ENCODE measurements at places on chromosomes 6 and 20.

DNA sequence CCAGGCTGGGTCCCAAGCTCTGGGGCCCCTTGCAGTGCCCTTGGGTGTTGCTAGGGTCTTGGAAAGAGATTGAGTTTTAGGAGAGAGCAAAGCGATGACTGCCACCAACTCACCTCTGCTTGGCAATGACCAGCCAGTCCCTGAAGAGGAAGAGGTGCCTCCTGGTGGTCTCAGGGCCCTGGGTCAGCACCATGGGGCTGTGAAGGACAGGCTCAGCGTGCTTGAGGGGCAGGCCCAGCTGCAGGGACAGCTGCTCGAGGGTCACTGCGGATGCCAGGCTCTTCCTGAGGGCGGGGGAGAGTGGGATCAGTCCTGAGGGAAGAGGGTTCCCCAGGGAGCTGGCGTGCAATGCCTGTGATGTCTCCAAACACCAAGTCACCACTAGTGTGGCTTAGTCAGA lies 50.8 kb upstream of the TAGAP start:
- no peak for DNase-seq

DNA sequence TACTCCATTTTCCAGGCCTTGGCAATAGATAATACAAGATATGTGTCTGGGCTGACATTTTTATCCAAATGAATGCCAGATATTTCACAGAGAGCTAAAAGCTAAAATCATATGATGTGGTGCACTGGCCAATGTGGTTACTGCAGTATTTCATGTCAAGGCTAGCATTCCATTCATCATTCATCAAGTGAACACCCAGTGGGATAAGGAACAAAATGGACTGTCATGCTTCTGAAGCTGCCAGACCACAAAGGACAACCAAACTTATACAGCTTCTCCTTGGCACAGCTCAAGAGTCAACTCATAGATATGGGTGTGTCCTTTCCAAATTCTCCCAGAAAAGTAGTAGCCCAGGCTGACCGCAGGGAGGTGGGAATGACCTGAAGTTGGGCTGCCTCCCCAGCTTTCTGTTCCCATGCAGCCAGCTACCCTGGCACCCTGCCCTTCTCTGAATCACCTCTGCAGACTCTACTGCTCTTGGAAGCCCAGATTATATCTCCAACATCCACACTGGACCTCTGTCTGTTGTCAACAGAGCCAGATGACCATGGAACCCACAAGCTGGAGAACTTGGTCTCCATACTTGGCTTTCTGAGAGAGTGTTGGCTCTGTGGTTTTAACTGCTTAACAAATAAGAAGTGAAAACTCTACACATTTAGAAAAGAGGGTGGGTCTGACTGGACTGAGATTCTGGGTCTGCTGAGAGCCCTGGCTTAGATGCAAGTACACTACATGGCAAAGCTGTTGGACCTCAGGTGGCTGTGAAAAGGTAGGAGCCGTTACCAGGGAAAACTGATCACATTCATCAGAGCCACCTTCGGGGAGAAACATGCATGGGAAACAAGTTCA lies 122.8 kb downstream of the ALDH8A1 start:
- no peak for DNase-seq

- DNase-seq: no peak
Observed at GRCh38 chr6:32855467-32856174, 1.6 kb downstream of the PSMB9 start.

- no peak for DNase-seq
Observed at GRCh38 chr6:57135885-57136284, 36.2 kb upstream of the BAG2 start.

GRCh38 chr20:31555203-31555775 lies 41.0 kb downstream of the HM13 start:
- DNase-seq: no peak

DNA sequence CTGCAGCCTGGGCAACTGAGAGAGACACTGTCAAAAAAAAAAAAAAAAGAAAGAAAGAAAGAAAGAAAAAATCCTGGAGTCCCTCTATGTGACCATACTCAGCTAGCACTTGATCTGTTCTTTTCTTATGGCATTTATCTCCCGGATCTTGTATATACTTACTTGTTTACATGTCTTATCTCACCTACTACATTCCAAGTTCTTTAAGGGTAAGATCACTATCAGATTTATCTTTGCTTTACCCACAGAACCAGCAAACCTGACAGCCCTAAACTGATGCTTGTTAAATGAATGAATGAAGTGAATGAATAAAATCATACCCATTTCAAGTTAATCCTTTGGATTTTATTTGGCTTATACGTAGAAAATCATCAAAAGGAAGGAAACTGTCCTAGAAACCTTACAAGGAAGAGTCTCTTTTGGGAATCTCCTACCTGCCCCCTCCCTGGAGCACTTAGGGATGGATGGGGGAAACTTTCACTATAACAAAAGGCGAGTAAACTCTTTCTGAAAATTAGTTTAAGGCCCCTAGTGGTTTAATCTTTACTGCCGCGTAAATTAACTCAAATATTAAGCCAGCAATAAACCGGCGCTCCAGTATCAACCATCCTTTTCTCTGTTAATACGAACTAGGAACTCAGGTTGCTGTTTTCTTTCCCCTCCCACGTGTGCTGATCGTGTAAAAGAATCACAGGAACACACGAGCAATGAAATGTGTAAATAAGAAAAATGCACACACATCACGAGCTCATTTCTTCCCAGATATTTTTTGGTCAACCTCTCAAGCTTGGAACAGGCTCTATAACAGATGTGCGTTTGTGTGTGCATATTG lies 1.3 kb upstream of the UTRN start:
- DNase-seq: no peak

DNA sequence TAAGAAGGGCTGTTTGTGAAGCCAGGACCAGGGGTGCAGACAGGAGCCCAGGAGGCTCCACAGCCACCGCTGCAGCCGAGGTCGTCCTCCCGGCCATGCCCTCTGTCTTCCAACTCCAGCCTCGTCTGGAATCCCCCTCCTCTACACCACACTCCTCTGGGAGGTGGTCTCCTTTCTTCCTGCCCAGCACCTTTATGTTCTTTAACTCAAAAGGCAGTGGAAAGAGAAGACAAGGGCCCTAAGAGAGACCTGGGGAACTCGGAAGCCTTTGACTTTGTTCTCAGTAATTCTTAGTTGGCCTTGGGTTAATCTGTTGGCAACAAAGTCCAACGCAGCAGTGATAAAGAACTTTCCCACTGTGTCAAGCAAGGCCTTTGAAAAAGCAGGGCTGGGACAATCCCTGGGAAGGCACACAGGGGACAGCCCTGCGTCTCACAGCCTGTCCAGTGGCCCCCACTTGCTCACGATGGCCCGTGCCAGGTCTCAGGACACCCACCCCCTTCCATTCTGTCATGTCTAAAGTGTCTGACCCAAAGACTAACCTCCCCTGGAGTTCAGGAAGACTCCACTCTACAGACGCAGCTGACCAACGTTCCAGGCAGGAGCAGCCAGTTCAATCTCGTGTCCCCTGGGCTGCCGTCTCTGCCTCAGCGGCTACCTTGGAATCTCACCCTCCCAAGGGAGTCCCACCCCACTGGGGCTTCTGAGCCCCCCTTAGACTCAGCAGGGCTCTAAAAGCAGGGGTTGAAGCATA lies 42.8 kb upstream of the FAM50B start:
- DNase-seq: no peak

GRCh38 chr6:93792746-93793145 lies 373.4 kb upstream of the EPHA7 start:
- DNase-seq: no peak

DNA sequence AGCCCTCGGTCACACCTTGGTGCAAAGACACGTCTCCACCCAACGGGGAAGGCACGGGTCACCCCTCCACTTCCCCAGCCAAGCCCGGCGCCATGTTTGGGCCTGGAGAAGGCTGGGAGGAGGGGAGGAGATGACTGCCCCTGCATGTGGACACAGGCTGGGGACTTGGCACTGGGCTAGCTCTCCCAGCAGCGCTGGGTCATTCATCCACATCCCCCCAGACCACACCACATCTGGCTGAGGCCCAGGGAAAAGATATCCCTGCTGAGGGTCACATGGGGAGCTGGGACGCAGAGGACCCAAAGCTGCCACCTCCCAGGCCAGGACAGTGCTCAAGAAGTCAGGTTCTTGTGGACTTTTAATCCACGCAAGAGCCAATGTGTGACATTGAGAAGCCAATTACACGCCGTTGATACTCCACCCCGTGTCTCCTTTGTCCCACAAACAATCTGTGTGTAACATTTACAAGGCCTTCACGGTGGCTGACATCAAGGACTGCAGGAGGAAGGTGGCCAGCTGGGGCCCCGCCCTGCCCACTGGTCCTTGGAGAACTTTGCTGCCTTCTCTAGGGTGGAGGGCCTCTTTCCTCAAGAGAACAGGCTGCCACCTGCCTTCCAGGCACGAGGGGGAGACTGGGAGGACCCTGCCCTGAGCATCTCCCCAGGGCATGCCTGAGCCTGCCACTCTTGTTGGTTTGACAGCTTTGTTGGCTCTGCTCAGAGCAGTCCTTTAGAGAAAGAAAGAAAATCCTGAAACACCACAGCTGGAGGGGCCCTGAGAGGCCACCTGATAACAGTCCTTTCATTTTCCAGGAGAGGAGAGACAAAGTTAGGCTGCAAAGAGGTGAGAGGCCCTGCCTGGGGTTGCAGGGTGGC lies 5.3 kb upstream of the IP6K3 start:
- DNase-seq: no peak

DNA sequence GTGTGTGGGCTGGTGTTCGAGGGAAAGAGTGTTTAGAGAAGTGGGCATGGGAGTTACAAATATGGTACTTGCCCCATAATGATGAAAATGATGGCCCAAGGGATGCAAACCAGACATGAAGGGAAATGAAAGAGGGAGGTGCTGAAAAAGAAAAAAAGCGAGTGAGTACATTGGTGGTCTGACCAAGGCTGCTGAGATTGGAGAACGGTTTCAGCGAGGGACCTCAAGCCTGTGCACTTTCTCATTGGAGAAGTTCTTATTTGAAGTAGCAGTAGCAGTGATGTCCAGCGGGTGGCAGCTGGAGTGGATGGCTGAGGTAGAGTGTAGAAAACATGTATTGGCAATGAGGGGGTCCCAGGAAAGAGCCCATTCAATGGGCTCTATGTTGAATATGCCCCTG lies 54.8 kb downstream of the TNFAIP3 start:
- DNase-seq: no peak

GRCh38 chr20:43976547-43976946 lies 61.9 kb downstream of the TOX2 start:
- DNase-seq: no peak

DNA sequence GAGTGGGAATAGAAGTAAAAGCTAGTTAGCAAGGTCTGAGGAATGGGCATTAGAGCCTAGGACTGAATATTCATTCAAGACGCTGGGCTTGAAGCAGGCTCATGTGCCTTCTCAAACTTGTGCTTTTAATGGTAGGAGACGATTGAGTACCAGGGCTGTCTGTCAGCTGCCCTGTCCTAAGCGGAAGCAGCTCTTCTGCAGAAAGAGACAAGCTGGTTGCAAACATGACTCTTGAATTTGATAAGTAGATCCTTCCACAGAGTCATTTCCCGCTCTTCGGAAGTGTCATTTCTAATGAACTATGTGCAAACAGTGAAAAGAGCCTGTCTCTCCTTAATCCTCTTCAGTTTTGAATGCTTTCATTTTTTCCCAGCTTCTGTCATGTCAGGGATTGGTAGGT lies 176.4 kb downstream of the TFAP2B start:
- DNase-seq: no peak

DNA sequence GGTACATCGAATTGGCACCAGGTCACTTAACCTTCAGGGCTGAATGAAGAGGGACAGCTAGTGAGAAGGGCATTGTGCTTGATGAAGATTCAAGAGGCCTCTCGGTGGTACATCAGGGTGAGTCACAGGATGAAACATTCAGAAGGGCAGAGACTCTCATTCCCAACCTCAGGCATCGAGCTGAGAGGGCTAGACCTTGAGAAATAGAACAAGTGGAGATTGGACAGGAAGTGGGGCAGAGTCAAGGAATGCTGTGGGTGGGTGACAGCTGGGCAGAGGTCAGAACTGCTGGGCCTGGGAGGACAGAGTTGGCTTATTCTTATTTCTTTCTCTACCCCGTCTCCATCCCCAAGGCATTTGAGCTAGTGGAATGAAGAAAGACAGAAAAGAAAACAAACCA lies 126.0 kb downstream of the SCML4 start:
- no peak for DNase-seq

DNA sequence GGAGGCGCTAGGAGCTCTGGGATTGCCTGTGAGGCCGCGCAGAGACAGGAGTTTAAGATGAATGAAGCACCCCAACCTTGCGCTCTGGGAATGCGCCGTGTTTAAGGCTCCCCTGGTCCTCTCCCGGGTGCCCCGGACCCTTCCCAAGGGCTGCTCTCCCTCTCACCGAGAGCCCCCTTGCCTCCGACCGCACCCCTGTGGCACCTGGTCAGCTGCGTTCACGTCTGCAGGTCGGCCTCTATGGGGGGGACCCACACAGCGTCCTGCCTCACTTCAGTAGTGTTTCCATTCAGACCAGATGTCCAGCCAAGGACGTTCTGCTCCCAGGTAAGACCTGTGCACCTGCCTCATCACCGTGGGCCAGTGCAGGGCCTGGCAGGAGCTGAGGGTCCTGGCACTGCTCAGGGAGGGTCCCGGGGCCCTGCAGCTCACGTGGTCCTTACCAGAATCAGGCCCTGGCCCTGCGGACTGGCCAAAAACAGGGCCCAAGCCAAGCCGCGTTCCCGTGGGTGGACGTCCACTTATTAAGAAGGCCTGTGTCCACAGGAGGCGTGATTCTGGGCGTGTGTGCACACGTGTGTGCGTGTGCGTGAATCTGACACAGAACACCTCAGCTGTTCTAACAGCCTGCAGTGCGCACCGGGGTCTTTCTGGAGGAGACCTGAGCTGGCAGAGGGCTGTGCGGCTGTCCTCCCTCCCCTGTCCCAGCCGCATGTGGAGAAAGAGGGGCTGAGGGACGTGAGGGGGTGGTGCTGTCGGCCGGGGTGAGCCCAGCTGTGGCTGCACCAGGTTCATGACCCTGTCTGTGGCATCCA lies 79.9 kb upstream of the BHLHE23 start:
- no peak for DNase-seq

DNA sequence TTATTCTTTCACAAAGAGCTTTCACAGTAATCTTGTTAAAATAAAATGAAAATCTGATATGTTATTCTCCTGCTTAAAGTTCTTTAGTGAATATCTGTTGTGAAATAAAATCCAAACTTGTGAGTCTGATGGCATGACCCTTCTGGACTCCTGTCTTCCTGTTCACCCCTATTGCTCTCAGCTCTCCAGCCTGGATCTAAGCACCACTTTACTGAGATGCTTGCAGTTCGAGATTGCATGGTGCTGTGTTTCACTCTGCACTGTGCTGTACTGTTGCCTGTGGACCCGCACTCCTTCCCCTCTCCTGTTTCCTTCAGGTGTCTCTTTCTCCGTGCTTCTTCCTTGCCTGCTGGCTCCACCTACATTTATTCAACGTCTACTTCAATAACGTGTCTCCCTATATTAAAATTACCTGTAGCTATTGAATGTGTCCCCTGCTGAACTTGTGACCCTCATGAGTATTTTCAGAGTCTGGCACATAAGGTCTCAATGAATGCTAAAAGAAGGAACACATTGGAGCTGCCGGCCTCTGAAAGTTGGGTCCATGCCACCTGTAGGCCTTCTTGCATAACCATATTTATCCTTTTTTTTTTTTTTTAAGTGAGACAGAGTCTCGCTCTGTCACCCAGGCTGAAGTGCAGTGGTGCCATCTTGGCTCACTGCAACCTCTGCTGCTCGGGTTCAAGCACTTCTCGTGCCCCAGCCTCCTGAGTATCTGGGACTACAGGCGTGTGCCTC lies 100.1 kb downstream of the ARID1B start:
- DNase-seq: no peak

All from SJSA1 (cell line).